Activated CD8-positive, alpha-beta memory T cell treated with anti-CD3 and anti-CD28 coated beads, Interleukin-2, amount 10 ng/mL, durations not matched to agents 7 days and 5 days (primary cell): ENCODE measurements at places on chromosomes 3 and 15.

DNA sequence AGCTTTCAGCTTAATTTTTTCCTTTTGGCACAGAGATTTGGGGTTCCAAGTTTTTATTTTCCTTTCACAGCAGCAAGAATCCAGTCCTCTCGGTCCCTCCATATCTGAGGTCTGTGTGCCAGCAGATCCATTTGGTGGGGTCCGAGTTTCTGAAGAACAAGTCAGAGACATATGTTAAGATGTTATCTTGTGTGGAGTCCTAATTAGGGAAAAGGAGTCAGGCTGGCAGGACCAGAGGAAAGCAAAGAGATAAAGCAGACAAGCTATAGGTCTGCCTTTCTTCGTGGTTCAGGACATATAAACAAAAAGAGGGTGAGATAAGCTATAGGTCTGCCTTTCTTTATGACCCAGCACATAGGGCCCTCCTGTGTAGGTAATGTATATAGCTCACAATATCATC, 54.9 kb downstream of the TMED3 start:
- DNase-seq: no peak

DNA sequence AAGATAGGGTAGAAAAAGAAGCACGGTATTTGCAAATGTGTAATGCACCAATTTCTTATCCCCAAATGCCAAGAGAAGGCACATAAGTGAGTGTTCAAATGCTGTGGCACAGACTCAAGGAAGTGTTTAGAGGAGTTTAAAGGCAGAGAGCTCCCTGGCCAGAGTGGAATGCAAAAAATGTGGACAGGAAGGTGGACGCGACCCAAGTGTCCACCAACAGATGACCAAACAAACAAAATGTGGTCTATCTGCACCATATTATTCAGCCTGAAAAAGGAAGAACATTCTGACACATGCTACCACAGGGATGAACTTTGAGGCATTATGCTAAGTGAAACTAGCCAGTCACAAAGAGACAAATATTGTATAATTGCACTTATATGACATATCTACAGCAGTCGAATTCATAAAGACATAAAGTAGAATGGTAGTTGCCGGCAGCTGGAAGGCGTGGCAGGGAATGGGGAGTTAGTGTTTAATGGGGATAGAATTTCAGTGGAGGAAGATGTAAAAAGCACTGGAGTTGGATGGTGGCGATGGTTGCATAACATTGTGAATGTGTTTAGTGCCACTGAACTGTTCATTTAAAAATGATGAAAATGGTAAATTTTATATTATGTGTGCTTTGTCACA, 126.6 kb downstream of the SRGAP3 start:
- no peak for DNase-seq

DNA sequence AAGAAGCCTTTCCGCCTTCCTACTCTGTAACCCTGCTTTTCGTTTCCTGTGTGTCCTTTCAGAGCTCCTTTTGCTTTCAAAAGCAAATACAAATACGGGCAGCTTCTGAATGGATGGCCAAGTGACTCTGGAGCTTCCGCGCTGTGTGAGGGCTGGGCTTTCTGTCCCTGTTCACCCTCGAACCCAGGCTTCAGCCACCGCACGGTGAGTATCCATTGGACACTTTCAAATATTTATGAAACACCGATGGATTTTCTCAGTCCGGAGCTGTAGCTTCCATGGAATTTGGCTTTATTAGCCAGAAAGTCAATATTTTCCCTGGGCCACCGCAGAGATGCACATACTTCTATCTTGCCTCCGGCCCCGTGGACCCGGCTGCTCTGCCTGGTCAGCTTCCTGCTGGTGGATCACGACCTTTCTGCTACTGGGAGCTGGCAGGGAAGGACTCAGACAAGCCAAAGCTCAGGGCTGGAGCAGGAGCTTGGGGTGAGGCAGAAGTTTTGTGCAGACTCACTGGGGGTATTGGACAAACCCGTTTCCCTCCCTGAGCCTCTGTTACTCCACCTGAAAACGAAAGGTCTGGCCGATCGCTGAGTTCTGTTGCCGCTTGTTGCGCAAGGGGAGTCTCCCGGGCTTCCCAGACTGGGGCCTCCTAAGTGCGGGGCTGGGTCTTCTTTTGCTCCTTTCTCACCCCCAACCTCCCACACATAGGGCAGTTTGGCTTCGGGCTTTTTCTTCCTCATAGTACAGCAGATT, 63.6 kb downstream of the LINGO1 start:
- DNase-seq: no peak

DNA sequence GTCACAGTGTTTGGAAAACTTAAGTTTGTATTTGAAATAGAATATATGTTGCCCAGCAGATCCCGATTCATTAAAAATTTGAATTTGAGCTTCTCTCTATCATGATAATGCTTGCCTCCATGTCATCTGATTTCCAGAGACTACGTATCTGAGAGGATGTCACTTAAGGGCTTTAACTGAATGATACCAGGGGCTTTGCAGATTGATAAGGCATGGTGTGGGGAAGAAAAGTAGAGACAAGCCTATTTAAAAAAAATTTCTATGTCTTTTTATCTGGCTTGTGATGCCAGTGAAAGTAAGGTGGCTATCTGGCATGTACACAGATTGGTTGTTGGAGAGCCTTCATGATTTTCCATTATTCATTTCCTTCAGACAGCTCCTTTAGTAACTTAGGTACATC, 72.7 kb downstream of the UBE2E2 start:
- DNase-seq: no peak

DNA sequence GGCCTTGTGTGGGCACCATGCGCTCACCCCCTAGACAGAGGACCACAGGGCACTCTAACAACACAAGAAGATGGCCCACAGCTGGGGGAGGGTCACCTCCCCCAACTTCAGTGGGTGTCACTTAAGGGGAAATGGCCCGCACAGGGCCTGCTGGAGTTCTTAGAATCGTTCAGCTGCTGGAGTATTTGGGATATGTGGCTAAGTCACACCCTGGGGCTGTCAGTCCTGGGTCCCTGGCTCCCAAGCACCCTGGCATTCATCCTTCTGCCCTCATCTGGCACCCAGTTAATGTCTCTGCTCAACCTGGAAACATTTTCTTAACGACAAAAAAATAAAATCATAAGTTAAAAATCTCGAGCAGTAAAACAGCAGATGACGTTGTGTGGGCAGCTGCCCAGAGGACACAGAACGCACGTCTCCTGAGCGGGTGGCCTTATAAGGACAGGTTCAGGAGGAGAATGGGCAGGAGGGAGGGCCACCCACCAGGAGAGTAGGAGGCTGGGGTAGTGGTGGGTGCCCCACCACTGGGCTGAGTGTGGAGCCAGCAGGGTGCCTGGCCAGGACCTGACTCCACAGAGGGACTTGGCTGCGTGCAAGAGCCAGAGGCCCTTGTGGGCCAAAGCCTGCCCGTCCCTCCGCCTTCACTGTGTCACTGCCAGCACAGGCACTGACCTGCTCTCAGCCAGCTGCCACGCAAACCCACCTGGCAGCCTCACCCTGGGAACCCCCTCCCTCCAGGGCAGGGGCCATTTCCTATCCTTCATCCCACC, 11.5 kb downstream of the KBTBD13 start:
- DNase-seq: no peak

- no peak for DNase-seq
These were observed 38.8 kb upstream of the BCL2L10 start for GRCh38 chr15:52151353-52151752.
